Osteocyte (in vitro differentiated cells): ENCODE measurements at places on chromosomes 6 and 20.

DNA sequence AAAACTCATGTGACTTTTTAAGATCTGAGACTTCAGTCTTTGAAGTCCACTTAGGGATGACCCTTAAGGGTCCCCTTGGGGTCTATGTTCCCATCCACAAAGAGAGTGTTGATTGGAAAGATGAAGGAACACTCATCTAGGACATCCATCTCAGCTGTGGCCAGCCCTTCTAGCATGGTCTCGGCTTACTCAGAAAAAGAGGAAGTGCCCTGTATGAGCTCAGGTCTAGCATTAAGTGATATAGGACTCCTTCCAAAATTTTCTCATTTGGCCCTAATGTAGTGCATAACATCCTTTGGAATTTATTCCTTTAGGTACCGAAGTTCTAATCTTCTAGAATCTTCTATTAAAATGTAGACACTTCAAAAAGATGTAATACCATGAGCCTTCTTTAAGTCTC, 77.4 kb downstream of the NDUFAF5 start:
- no peak for DNase-seq

DNA sequence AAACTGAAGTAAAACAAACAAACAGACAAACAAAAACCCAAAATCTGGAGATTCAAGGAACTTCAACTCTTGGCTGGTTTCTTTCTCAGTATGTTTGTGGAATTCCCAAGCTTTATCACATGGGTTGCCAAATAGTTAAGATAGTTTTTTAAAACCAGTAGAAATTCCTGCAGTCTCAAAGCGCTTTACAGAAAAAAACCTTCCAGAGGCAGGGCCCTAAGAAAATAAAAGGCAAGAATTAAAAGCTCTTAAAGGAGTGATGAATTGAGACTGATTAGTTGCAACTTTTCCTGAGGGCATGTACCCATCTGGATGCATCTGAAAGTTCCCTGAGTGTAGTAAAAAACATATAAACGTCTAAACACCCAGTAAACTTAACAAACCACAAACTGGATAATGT, 25.9 kb upstream of the PTCHD4 start:
- no peak for DNase-seq

DNA sequence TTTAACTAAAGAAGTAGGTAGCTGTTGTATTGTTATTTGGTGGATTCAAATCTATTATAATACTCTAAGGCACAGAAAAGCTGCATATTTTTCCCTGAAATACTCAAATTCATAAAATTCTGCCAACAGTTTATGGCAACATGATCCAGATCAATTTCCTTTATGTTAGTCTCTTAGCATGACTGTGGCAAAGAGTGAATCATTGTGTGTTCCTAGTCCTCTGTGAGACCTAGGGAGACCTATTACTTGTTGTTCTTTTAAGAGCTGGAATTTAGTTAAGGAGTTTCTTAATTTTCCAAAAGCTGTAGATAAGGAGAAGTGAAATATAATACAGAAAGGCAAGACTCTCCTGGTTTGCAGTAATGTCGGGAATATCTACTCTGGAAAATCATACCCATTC, 149.6 kb downstream of the RIMS1 start:
- DNase-seq: no peak

DNA sequence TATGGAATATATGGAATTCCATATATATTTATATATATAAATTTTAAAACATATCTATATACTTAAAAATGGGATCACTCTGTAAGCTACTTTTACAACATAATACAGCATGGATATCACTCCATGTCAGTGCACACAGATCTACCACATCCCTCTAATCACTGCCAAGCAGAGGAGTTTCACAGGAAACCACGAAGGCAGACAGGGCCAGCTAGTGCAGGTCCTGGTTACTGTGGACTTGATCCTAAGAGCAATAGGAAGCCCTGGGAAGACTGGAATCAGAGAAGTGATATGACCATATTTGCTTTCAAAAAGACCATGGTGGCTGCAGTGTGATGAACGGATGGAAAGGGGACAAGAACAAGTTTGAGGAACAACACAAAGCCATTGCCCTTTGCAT, 40.0 kb upstream of the NRN1 start:
- DNase-seq: no peak

DNA sequence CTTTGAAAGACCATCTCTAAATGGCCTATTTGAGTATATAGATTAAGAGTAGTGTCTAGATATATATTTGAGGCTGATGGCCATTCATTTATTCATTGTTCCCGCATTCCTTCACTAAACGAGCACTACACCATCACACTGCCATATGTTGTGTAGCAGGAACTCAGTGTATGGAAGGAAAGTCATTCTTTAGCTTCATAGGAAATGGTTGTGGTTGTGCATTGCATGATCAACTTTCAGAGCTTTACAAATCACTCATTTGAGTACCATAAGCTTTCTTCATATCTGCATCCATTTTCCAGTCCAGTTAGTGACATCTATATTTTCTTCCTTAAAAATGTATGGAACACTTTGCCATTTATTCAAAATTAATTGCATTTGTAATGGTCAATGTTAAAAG, 97.9 kb downstream of the ARID1B start:
- no peak for DNase-seq

GRCh38 chr20:588932-589672, 21.0 kb downstream of the TCF15 start:
- DNase-seq: no peak
